ENCODE measurements at places on chromosomes 2 and 18.

GRCh38 chr2:159111346-159111927 lies 143.0 kb downstream of the TANC1 start:
- peak; percentile 27 for DNase-seq

DNA sequence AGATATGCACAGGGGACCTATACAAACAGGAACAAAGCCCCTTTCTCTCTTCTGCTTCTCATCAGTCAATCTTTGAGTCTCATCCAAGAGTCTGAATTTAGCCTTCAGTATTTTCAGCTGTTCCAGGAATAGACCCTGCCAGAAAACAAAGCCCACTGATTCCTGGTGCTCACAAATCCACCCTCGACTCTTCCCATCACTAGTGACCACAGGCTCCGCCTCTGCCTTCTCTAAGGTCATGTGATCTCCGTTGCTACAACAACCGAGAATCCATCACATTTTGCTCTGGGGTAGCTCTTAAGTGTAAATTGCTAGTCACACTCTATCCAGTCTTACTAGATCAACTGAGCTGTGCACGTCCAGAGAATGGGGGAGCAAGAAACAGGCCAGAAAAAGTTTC lies 46.4 kb upstream of the SPTBN1 start:
- DNase-seq: peak; percentile 51

DNA sequence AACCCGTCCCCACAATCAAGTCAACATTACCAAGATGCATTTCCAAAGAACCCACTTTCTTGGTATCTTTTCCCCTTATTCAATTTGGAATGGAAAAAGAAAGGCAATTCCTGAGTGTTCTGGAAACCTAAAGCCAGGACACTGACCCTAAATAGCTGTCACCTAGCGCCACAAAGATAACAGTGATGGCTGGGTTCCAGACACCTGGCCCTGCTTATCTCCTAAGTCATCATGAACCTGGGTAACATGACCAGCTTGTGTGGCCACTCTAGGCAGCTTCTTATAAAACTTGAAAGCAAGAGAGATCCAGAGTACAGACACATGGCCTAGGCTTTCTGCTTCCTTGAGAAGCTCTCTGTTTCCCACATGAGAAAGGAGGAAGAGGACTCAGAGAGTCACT lies 95.4 kb downstream of the BOD1L2 start:
- DNase-seq: no peak

DNA sequence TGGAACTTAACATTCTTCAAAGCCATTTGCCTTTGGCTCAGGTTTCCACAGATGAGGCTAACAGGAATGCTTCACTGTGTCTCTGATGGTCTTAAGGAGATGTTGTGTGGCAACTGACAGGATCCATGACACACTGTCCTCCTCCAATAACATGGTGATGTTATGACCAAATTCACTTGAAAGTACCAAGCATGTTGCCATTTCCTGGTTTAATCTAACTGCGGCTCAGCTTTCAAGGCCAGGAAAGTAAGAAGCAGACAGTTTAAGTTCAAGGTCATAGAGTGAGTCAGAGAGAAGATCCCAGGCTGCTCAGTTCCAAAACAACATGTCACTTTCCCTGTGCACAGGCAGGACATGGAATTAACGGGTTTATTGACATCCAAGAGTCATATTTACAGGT lies 513.6 kb downstream of the STK39 start:
- DNase-seq: no peak
